ENCODE measurements at places on chromosomes 3 and 15.

- no peak for DNase-seq
Observed at GRCh38 chr3:79810581-79810980, 42.8 kb upstream of the ROBO1 start.

DNA sequence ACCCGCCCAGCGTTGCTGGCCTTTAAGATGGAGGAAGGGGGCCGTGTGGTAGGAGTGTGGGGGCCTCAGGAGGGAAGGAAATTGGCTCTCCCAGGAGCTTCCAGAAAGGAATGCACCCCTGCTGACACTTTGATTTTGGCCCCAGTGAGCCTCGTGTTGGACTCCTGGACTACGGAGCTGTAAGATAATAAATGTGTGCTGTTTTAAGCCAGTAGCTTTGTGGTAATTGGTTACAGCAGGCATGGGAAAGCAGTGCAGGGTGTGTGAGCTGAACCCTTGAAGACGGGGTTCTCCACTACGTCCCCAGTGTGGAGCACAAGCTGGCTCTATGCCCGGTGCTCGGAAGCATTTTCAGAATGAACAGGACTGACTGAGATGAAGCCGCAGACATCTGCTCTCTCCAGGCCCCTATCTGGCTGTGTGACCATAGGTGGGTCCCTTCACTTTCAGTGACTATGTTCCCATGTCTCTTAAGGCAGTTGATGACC is 22.9 kb upstream of the CGNL1 start:
- no peak for DNase-seq

DNA sequence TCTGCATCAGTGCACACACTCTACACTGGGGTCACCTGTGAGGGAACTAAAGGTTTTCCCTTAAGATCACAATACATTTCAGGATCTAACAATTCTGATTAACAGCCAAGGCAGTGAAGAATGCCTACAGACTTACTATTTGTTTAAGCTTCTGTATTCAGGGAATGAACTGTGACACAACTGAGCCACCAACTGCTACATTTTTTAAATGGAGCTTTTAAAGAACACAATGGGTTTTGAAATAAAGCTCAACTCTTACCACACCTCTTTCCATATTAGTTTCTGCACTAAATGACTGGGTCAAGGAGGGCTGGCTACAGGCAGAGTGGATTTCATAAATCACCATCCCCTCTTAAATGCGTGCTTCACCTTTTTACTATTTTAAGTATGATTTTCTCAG is 100.2 kb downstream of the TMCC1 start:
- DNase-seq: no peak

GRCh38 chr3:53820756-53821580 is 25.3 kb downstream of the CHDH start:
- no peak for DNase-seq

- DNase-seq: no peak
Observed at GRCh38 chr15:37087131-37087588, 13.2 kb downstream of the MEIS2 start.

- DNase-seq: no peak
Observed at GRCh38 chr15:75164625-75165350, 36.9 kb upstream of the C15orf39 start.

- DNase-seq: no peak
Observed at GRCh38 chr3:23519314-23520208, 286.2 kb upstream of the UBE2E1 start.

- DNase-seq: no peak
Observed at GRCh38 chr15:31487811-31488436, 161.3 kb downstream of the KLF13 start.

- no peak for DNase-seq
Observed at GRCh38 chr3:193788189-193788991, 195.4 kb downstream of the OPA1 start.

DNA sequence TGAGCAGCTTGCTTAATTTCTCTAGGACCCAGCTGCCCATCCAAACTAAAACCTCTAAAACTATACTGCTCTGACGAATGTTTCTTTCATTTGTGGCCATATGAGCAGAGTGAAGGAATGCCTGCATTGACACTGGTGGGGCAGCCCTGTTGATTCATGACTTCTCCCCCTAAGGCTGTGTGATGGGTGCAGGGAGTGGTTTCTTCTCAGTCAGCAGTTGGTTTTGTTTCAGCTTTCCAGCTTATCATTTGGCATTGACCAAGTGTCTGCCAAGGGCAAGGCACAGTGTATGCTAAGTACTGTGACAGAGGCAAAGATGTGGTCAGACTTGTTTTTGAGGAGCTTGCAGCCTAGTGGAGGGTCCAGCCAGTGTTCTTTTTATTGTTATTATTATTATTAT is 4.7 kb downstream of the ABHD6 start:
- DNase-seq: no peak

GRCh38 chr3:178260887-178261565 is 275.2 kb upstream of the KCNMB2 start:
- DNase-seq: no peak

GRCh38 chr15:95624100-95624499 is 706.4 kb upstream of the NR2F2 start:
- no peak for DNase-seq

DNA sequence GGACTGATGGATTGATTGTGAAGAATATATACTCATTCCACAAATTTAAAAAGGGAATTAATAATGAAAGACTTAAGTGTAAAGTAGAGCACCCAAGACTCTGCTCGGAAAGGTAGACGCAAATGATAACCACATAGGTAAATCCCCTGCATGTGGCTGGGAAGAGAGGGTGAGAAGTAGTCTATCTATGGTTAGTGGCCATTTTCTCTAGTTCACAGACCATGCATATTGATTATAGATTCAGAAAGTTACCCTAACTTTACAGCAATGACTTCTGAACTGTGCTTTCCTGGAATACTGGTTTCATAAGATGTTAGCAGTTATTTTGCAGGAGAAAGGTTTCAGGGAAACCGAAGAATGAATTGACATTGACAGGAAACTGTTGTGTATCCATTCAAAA is 51.7 kb downstream of the CASR start:
- DNase-seq: no peak

DNA sequence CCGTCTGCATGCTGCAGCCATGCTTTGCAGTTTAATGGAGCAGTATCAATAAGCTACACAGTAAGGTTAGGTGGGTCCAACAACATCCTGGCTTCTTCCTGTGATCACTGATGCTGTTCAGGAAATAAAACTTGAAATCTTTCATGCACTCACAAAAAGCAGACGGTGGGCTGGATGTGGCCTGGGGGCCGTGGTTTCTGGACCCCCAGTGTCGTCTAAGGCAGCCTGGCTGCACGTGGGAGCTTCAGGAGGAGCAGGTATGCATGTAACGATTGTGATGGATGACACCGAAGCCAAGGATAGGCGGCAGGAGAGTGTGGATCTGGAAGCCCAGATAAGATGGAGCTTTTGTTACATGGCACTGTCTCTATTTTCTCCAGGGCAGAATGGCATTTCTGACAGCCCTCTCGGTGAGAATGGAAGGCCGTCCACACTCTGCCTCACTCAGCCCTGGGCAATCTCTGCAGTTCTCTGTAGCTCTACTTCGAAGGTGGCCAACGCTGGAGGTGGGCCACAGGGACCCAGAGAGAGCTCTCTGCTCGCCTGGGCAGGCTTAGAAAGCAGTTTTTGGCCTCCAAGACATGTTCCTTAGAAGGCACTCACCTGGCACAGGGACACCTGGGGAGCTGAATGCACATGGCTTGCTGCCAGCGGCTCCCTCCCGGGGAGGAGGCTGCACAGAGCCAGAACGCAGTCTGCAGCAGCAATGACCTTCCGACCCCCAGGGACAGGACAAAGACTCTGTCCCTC is 46.4 kb upstream of the IQSEC1 start:
- no peak for DNase-seq

- no peak for DNase-seq
Observed at GRCh38 chr3:123533554-123534159, 51.2 kb downstream of the HACD2 start.

DNA sequence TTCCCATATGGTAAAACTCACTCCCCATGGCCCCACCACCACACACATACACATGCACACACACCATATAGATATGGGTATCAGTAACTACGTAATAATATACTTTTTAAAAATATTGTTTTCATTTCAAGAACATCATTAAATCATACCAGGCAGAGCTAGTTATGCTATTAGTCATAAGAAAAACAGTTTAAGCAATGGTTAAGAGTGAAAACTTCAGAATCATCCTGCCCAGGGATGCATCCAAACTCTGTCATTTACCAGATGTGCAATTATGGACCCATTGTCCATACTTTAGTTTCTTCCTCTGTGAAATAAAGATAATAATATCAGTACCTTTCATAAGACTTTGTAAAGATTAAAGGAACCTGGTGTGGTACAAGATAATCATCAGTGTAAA is 608.3 kb downstream of the RBMS3 start:
- DNase-seq: no peak

DNA sequence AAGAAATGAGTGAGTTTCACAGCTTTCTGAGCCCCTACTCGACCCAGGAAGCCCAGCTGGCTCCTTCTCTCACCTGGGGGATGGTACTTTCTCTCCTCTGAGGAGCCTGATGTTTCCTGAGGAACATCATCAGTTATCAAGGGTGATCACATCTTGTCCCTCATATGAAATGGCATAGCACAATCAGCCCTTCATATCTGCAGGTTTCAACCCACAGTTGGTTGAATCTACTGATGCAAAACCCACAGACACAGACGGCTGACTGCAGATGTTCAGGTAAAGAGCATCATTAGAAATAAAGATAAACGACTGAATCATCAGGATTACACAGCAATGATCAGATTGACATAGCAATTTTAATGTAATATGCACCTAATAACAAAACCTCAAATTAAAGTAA is 93.6 kb upstream of the OSTN start:
- DNase-seq: no peak

GRCh38 chr3:171218069-171218468 is 191.5 kb upstream of the SLC2A2 start:
- DNase-seq: no peak

DNA sequence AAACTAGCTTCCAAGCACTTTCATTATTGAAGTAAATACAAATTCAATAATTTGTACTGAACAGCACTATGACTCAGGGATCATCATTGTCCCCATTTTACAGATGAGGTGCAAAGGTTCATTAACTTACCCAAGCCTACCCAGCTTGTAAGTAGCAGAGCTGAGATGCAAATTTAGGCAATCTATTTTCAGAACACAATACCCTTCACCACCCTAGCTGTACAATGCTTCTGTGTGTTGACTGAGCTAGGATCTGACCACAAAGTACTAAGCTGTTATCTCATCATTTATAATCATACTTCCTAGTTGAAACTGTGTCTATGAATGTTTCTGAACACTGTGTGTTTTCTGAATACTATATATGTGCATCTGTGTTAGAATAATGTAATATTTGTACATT is 3.2 kb upstream of the ILDR1 start:
- DNase-seq: no peak

GRCh38 chr15:60773901-60774300 is 295.0 kb upstream of the ICE2 start:
- DNase-seq: no peak

GRCh38 chr3:111314181-111314873 is 227.7 kb upstream of the CD96 start:
- no peak for DNase-seq

- no peak for DNase-seq
Observed at GRCh38 chr3:43010638-43011037, 31.5 kb downstream of the GASK1A start.

GRCh38 chr3:9439331-9439730 is 41.9 kb downstream of the SETD5 start:
- no peak for DNase-seq

DNA sequence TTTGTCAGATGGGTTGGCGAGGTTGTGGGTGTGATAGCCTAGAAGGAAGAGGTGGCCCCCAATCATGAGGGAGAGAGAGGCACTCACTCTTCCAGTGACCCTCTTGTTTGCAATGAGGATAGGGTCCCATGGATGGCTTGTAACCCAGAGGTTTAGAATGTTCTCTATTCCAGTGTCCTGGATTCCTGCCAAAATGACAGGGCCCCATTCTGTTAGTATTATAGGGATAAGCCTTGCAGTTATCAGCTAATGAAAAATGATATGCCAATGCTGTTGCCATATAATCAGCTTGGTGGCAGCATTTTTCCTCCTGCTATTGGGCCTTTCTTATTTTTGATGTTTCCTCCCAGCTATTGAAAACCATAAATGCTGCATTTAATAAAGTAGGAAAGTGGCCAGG is 23.3 kb upstream of the SENP7 start:
- DNase-seq: no peak

DNA sequence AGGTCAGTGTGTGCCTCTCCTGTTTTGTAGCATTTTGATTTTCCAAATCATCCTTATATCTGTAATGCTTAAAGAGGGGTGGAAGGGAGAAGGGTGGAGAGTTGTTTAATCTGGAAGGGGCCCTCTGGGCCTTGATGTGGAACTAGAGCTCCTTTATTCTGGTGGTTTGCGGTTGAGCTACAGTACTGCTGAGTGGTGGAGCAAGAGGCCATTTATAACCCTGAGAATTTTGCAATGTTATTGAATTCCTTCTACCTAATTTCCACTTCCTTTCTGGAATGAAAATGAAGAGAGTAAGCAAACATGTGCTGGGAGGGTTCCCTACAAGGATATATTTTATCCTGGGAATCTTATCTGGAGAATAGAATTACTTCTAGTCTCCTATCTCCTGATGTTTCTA is 35.3 kb upstream of the TUBGCP5 start:
- DNase-seq: no peak

DNA sequence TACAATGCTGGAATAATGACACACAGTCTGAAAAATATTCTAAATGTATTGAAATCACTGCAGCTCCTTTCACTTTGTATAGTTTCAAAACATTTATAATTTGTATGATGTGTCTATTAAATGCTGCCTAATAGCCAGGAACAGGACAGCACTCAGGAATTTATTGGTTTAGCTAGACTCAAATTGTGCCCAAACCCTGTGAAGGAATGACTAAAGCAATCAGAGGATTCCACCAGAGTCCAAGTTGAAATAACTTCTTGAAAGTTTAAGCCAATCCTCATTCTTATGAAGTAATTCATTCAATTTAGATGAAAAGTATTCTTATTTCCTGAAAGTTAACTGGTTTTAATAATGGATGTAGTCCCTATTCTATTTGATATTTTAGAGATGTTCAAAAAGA is 267.0 kb downstream of the ZMAT3 start:
- DNase-seq: no peak

DNA sequence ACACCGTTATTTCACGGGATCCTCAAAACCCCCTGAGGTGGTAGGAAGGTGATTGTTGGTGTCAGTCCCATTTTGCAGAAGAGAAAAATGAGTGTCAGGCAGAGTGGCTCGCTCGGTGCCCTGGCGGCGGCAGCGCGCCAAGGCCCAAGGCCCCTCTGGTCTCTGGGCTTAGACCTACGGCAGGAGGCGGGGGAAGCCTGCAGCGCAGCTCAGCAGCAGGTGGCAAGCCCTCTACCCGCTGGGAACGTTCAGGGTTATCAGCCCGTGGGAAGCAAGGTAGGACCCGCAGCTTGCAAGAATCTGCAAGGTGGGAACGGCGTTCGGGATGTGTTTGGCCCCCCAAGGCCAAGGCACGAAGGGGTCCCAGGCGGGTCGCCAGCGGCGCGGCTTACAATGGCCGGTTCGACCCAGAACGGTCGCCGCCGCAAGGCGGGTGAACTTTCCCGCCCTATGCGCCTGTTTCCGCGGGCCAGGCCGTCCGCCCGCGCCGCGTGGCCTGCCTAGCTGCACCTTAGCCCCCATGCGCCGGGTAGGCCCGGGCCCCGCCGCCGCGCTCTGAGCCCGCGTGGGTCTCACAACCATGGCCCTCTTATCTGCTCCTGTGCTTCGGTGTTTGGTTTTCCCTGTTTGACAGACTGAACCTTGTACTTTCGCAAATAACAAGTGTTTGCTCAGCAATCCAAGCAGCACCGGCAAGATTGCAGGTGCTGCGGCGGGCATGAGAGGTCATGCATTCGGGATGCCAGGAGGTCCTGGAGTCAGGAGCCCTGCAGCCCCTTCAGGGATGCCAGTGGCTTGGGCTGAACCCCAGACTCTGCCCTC is 39.7 kb downstream of the CCNL1 start:
- no peak for DNase-seq

GRCh38 chr3:10224794-10225665 is 23.2 kb upstream of the TATDN2 start:
- DNase-seq: peak; percentile 40
